ENCODE measurements at places on chromosomes 13 and 19.

DNA sequence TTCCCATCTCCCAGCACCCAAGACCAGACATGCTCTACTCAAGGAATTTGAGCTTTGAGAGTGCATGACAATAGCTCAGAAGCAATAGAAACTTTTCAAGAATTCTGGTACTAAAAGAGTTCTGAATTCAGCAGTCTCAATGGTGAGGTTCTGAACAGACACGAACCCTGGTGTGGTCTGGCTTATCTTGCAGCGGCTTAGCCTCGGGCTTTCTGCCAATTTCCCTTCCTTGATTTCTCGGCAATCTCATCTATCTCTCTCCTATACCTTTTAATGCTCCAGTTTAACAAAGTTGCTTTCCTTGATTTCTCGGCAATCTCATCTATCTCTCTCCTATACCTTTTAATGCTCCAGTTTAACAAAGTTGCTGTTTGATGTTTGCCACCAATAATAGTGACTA, 174.6 kb downstream of the SPRY2 start:
- no peak for DNase-seq

DNA sequence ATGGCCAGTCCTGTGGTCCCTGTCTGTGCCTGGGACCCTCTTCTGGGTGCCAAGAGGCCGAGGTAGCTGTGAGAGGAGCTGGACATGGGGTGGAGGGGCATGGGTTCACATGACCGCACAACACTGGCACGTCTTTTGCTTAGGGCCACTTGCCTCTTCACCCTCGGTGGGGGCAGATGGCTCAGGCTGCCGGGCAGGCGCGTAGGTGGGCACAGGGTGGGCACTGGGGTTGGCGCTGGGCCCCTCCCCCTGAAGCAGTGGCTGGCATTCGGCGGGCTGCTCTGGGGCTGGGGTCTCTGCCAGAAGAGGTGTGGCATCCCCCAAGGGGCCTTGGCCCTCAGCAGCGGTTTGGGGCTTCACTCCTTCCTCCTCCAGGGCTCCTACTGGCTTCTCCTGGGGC, 8.4 kb downstream of the PALM3 start:
- DNase-seq, result no peak

- DNase-seq, result no peak
These were observed 165.4 kb downstream of the KCTD12 start for GRCh38 chr13:76720821-76721220.

DNA sequence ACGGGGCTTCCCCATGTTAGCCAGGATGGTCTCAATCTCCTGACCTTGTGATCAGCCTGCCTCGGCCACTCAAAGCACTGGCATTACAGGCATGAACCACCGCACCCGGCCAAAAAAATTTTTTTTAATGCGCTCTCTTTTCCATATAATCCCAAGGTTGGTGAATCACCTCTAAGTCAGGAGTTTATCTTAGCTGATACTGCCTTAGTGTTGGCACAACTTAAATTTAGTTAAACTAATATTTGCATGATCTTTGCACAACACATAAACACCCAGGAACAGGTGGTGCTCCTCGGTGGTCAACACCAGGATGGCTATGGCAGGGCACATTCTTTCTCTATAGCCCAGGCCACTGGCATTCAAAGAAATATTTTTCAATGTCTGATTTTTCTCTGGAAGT, 24.1 kb upstream of the PSG7 start:
- DNase-seq, result no peak

DNA sequence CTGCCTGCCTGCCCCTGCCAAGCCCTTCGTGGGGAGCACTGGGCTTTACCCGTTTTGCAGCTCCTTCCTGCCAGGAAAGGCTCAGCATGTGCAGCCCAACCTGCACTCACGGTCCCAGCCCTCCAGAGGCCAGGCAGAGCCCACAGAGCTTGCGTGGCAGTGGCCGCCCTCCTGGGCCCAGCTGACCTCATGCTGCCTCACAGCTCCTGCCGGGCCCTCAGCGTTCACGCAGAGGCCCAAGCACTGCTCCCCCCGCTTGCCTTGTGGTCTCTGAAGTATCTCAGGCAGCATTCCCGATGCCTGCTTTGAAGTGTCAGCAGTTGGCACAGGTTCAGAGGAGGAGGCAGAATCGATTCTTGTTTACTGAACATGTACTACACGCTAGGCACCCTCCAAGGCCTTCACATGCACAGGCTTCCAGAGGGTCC, 32.5 kb downstream of the CAPN12 start:
- no peak for DNase-seq

GRCh38 chr19:13574933-13575332, 68.7 kb upstream of the CACNA1A start:
- DNase-seq, result no peak

GRCh38 chr13:110960204-110960603, 45.3 kb upstream of the ANKRD10 start:
- no peak for DNase-seq

- DNase-seq, result no peak
These were observed 322.8 kb upstream of the EDNRB start for GRCh38 chr13:78241278-78241919.

- peak; percentile 77 for DNase-seq
These were observed 517.4 kb downstream of the RFC3 start for GRCh38 chr13:34335014-34336007.

DNA sequence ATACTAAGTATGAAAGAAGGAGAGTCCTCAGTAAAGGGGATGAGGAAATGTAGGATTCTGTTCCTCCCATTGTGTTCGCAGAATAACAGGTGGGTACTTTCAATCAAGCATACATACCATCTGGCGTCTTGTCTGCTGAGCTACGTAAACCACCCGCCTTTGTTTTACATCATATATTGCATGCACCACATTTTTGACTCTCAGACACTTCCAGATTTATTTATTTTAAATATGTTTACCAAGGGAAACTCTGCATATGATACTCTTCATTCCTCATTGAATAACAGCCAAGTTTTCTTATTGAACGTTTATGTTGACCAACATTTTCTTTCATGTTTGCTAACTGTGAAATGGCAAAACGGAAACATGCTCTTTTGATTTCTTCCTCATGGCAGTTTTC, 174.1 kb downstream of the FGF14 start:
- no peak for DNase-seq

GRCh38 chr13:77728265-77729125, 31.0 kb downstream of the SLAIN1 start:
- DNase-seq, result peak; percentile 84

Data from DMS 273 treated with DMSO at 0.1 percent for 48 hours (cell line).